ENCODE measurements at places on chromosomes 5 and 9.

GRCh38 chr5:150254774-150255173 lies 34.8 kb downstream of the CAMK2A start:
- no peak for DNase-seq

GRCh38 chr9:90124961-90125360 lies 517.7 kb downstream of the DIRAS2 start:
- DNase-seq = no peak

GRCh38 chr9:86021166-86021565 lies 78.2 kb downstream of the GOLM1 start:
- DNase-seq = no peak

DNA sequence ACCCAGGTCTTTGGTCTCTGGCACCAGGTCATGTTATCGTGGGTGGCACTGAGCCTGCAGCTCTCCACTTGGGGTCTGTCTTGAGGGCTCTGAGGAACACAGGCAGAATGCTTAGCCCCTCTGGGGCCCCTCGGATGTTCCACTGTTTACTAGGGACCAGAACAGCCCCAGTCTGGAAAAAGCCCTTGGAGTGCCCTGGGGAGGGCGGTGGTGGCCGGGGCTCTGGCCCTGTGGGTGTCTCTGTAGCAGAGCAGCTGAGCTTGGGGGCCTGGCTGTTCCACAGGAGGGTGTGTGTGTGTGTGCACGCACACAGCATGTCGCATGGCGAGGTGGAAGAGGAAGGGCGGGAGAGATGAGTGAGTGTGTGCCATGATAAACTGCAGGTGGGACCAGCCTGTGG lies 15.4 kb downstream of the GPRIN1 start:
- no peak for DNase-seq

DNA sequence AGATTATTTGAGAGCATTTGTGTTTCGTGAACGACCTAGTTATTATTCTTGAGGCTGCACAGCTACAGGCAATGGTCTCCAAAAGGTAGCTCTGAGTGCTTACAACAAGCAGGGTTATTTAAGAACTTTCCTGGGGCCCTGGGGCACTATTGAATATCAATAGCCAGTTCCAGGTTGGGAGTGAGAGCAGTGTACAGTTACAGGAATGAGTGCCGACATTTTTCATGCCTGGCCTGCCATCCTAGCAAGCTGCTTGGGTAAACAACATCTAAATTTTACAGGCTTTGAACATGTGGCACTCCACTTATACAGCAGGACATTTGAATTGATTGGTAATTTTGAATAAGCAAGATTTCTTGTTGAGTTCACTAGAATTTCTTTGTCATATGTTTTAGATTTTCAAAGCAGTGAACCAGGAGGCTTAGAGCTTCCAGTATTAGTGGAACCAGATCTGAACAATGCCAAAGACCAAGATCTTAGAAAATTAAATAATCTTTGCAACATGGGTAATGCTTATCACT lies 171.9 kb upstream of the GDNF start:
- DNase-seq = no peak

DNA sequence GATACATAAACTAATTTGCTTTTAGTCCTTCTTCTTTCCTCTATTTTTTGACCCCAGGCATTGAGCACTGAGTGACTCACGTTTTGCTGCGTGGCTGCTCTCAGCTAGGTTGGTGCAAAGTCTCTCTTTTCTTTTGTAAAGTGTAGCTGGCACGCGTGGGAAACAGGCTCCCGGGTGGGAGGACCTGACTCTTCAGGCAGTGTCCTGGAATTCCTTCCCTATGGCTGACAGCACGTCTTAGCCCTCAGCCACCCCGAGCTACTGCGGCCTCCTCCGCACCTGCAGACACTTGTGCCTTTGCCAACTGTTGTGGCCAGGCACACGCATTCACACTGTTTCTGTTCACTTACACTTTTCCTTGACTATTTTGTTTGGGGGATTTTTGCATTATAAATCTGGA lies 877 bp upstream of the SCGB3A1 start:
- no peak for DNase-seq

GRCh38 chr5:134263801-134264200 lies 37.9 kb upstream of the PPP2CA start:
- no peak for DNase-seq

DNA sequence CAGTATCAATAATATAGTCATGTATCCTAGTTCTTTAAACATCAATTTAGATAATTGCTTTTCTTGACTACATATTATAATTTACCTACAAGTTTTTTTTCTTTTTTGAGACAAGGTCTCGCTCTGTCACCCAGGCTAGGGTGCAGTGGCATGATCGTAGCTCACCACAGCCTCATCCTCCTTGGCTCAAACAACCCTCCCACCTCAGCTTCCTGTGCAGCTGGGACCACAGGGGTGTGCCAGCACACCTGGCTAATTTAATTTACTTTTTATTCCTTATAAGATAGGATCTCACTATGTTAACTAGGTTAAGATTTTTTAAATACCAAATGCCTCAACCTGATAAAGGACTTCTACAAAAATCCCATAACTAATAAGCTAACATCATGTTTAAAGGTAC lies 21.1 kb downstream of the UIMC1 start:
- no peak for DNase-seq

DNA sequence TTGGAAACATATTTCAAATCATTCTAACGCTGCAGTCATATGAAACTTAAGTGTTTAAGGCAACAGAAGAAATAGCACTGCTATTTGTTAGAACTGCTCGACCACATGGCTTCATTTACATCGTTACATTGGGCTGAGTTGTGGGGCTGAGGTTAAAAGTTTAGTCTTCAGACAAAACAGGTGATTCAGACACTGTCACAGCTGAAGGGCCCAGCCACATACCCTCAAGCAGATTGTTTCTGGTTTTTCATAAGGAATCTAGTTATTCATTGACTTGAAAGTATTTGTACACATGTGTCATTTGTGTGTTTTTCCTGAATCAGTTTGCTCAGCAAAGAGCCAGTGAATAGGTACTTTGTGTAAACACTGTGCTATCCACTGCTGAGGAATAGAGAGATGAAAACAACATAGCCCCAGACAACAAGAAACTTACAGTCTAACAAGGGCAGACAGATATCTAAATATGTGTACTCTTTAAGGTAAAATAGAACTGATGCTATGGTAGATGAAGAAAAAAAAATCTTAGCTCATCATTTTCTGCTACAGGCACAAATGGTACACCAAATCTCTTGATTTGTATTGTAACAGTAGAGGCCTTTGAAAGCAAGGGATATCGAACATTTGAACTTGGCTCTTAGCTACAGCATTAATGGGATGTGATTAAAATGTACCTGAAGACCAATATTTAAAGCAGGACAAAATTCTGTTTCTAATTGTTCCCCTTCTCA lies 357.6 kb upstream of the RPS23 start:
- no peak for DNase-seq

DNA sequence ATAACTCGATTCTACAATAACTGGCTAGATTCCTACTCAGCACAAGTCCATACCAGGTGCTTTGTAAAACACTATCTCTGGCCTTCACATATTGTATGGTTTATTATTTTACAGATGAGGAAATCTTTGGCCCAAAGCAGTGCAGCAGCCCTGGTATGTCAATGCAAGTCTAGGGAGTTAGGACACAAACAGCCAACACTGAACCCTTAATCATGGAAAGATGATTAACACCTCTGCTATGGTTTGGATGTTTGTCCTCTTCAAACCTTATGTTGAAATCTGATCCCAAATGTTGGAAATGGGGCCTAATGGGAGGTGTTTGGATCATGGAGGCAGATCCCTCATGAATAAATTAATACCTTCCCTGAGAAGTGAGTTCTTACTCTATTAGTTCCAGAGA lies 76.6 kb downstream of the MAPKAP1 start:
- no peak for DNase-seq

DNA sequence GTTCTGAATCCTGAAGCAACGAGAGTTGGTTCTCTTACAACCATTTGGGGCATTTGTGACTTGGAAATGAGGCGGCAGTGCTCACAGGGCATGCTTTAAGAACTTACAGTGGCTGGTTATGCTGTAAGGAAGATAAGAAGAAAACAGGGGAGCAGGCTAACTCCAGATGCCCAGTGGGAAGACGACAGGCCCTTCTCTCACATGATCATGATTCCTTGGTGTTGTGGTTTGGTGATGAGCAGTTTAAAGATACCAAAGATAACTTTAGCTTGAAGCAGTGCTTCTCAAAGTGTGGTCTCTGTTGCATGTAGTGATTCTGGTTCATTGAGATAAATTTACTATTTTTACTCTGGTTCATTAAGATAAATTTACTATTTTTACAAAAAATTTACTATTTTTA lies 2.6 kb upstream of the HABP4 start:
- no peak for DNase-seq

DNA sequence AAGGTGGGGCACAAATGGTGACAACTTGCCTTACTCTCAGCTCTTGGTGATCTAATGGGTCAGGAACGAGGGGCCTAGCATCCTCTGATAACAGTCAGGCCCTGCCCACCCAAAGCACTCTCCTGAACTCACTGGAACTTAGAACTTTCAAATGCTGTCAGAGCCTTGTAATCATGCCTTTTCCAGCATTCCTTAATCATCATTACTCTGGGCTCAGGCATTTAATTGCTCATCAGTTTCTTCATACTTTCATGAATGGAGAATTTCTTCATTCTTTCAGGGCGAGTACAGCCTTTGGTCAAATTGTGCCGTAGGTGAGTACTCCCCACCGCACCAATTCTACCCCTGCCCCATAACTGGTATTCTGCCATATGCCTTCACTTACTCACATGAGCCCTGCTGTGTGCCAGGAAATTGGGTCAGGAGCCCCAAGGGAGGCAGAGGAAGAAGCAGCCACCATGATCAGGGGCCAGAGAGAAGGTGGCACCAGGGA lies 30.2 kb upstream of the DUSP1 start:
- DNase-seq = no peak

- DNase-seq = peak; percentile 56
These were observed 20.9 kb downstream of the GIN1 start for GRCh38 chr5:103098993-103099392.

- DNase-seq = peak; percentile 73
These were observed 26.0 kb downstream of the GABRP start for GRCh38 chr5:170809551-170809950.

GRCh38 chr9:120655005-120655622 lies 59.2 kb downstream of the MEGF9 start:
- no peak for DNase-seq

GRCh38 chr5:160061770-160062169 lies 52.8 kb downstream of the TTC1 start:
- DNase-seq = peak; percentile 61

- peak; percentile 27 for DNase-seq
These were observed 32.5 kb downstream of the RAB14 start for GRCh38 chr9:121169094-121169601.
